ENCODE measurements at places on chromosomes 5 and 9. TPM values are rescaled to one million over a fixed set of nuclear protein-coding genes. Genes with fewer than 3 reads are reported as not detected.

ZDHHC21 gene
- total RNA-seq = 18.6 TPM

ECM2 gene
- 0.16 TPM for total RNA-seq

ZNG1C gene
- total RNA-seq = 45.6 TPM

CSF1R gene
- 0.27 TPM for total RNA-seq

C9 gene
- total RNA-seq = not detected

RAB14 gene
- total RNA-seq = 58.3 TPM

PCDHGA6 gene
- total RNA-seq = 0.57 TPM

FOXD4L4 gene
- 0.38 TPM for total RNA-seq

ANKRD34B gene
- total RNA-seq = not detected

CERT1 gene
- total RNA-seq = 35.6 TPM

ELOVL7 gene
- 8.6 TPM for total RNA-seq
